NCI-H1048 (cell line): ENCODE measurements at places on chromosomes 1 and 21.

GRCh38 chr1:26618561-26618960, 77.3 kb upstream of the ARID1A start:
- no peak for DNase-seq

- DNase-seq: no peak
Observed at GRCh38 chr1:184425449-184426277, 38.8 kb downstream of the C1orf21 start.

DNA sequence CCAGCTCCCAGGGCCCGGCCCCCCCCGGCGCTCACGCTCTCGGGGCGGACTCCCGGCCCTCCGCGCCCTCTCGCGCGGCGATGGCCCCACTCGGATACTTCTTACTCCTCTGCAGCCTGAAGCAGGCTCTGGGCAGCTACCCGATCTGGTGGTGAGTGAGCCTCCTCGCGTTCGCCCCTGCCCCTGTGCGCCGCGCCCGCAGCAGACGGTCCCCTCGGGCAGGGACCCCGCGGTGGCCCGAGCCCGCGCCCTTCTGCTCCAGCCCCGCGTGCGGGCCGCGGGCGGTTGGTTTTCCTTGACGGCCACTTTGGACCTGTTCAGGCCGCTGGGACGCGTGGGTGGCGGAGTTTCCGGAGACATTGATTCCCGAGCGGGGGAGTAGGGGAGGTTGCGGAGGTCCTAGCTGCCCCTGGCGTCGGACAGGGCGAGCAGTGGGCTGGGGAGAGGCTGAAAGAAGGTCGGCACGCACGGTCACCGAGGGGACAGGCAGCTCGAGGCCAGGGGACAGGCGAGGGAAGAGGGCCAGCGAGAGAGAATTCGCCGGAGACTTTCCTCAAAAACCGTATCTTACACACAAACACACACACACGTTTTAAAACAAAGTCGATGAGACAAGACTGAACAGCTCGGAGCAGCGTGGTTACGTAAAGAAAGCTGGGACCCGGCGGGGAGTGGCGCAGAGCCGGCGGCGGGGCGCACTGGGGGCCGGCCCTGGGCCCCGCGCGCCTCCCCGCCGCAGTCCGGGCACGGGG, 427 bp downstream of the WNT3A start:
- DNase-seq: no peak

- no peak for DNase-seq
Observed at GRCh38 chr1:66399888-66400529, 133.9 kb upstream of the SGIP1 start.

DNA sequence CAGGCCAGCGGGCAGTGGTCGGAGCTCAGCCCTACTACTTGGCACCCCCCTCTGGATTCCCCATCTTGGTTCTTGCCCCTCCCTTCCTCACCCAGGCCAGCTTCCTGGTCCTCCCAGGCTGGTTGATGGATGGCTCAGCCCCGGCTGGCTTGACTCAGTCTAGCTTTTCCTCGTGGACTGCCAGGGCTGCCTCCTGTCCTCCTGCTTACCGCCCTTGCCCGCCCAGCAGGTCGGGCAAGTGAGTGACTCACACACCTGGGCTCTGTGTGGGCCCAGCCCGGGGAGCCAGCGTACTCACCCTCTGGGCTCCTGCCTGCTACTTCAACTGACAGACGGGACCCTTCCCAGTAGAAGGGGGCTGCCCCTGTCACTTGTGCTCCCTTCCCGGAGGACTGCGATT, 19.5 kb upstream of the ARHGEF10L start:
- no peak for DNase-seq

- no peak for DNase-seq
Observed at GRCh38 chr1:47403321-47403910, 12.7 kb upstream of the FOXE3 start.

DNA sequence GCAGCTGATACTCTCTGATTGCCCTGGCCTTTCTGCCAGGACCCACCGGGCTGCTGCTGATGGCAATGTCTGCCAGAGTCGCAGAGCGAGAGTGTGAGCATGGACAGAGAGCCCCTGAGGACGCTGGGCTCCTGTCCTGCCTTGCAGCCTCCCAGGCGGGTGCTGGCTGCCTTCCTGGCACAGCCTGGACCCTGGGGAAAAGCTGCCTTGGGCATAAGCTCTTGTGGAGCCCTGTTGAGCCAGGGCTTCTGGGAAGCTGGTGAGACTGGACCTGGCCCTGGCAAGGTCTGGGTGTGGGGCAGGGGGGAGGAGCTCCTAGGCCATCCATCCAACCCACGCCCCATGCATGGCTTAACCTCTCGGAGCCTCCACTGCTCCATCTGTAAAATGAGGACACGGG, 105.8 kb upstream of the WNT4 start:
- no peak for DNase-seq

GRCh38 chr1:68121536-68121935, 71.1 kb upstream of the DIRAS3 start:
- DNase-seq: no peak

- no peak for DNase-seq
Observed at GRCh38 chr1:37089750-37090149, 55.4 kb upstream of the GRIK3 start.

GRCh38 chr1:223217781-223218180, 74.7 kb upstream of the TLR5 start:
- DNase-seq: no peak

DNA sequence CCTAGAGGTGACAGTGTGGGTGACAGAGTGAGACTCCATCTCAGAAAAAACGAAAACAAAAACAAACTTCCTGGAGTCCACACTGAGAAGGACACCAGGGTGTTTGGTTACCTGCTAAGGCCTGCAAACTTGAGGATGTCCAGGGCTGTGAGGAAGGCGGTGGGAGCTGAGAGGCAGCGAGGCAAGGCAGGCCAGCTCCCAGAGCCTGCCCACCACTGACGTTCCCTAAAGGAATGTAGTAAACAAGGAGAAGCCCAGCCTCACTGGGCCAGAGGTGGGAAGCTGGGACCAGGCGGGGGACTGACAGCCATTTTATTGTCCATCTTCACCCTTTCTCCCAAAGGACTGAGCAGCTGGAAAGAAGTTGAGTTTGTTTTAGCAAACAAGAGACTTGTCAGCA, 24.1 kb downstream of the SHISA4 start:
- no peak for DNase-seq
